Activated naive CD4-positive, alpha-beta T cell (primary cell): ENCODE measurements at places on chromosomes 6 and 20.
A peak's percentile ranks its signal among the peaks of the same experiment; 100 is the strongest.

DNA sequence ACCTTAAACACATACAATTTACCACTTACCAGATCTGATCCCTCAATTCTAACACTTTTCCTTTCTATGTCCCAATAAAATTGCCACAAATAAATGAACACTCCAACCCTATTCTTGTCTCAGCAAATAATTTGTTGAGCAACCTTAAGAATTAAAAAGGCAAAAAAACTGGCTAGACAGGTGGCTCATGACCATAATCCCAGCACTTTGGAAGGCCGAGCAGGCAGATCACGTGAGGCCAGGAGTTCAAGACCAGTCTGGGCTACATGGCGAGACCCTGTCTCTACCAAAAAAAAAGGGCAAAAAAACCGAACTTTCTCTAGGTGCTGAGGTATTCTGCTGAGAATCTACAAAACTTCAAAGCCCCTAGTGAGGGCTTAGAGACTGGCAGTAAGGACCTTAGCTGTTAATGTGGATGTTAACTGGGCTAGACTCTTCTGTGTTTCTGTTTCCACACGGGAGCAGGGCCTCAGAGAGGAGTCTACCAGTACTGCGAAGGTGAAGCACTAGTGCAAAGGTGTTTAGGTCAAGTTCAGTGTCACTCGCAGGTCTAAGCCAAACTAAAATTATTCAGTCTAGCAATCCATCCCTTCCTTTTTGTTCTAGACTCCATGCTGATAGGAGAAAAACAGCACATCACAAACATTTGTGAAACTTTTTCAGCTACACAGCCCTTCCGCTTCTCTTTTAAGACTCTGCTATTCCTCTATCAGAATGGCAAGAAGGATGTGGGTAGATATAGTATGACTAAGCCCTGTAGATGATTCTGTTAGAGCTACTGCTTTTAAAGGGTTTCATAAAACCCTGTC, 2.6 kb downstream of the FASTKD5 start:
- DNase-seq: no peak

- DNase-seq: no peak
Observed at GRCh38 chr20:3973705-3974104, 41.7 kb downstream of the RNF24 start.

GRCh38 chr6:21102624-21103023, 490.9 kb upstream of the SOX4 start:
- no peak for DNase-seq

GRCh38 chr6:136604928-136605510, 54.8 kb upstream of the MAP7 start:
- no peak for DNase-seq

GRCh38 chr20:12077875-12078274, 160.2 kb downstream of the BTBD3 start:
- DNase-seq: no peak

DNA sequence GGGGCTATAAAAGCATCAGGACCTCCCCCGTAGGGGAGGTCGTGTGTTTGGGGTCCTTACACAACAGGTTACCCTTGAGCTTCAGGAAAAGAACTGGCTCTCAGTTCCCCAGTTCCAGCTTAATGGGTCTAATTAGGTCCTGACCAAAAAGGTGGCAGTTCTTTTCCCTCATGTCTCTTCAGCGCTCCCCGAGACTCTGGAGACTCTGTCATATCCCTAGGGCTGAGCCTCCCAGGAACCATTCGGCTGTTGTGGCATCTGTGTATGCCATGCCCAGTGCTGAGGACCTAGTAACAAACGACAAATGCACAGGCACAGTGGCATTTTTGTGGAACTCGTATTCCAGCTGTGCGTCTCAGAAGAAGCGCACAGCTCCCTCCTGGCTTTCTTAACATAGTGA, 14.6 kb downstream of the PRDM1 start:
- no peak for DNase-seq

- DNase-seq: peak; percentile 77
Observed at GRCh38 chr6:35302604-35303241, 5.1 kb downstream of the DEF6 start.

DNA sequence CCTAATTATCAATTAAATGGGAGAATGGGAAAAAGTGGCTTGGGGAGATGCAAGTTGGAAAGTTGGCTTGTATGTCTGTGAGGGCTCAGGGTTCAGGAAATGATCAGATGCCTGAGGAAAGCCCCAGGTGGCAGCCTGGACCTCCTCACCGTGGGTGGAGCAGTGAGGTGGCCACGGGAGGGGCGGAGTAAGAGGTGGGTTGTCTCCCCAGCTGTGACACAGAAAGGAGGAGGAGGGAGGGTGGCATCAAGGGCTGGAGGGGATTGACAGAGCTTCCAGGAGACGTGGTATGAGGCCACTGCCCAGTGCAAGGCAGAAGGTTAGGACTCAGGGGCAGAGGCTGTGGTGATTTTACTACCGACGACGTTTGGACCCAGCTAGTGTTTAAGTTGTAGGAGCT, 672.2 kb downstream of the PRKN start:
- DNase-seq: no peak

DNA sequence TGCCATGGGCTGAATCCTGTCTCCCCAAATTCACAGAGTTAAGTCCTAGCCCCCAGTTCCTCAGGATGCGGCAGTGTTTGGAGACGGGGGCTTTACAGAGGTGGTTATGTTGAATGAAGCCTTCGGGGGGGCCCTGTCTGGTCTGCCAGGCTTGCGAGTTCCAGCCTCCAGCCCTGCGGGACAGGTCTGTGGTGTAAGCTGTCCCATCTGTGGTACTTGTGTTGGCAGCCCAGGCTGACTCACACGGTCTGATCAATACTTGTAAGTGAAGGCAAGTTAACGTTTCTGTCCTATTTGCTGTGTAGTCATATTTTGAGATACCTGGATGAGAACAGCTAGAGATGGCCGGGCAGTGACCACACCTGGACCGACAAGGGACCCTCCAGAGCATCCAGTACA, 51.8 kb upstream of the GPR31 start:
- no peak for DNase-seq

- DNase-seq: no peak
Observed at GRCh38 chr20:63322146-63322932, 29.4 kb downstream of the COL20A1 start.

- no peak for DNase-seq
Observed at GRCh38 chr6:89992818-89993217, 98.5 kb downstream of the GJA10 start.

GRCh38 chr6:35391240-35391968, 49.0 kb downstream of the PPARD start:
- DNase-seq: no peak

GRCh38 chr6:37357860-37358259, 4.1 kb downstream of the RNF8 start:
- no peak for DNase-seq

DNA sequence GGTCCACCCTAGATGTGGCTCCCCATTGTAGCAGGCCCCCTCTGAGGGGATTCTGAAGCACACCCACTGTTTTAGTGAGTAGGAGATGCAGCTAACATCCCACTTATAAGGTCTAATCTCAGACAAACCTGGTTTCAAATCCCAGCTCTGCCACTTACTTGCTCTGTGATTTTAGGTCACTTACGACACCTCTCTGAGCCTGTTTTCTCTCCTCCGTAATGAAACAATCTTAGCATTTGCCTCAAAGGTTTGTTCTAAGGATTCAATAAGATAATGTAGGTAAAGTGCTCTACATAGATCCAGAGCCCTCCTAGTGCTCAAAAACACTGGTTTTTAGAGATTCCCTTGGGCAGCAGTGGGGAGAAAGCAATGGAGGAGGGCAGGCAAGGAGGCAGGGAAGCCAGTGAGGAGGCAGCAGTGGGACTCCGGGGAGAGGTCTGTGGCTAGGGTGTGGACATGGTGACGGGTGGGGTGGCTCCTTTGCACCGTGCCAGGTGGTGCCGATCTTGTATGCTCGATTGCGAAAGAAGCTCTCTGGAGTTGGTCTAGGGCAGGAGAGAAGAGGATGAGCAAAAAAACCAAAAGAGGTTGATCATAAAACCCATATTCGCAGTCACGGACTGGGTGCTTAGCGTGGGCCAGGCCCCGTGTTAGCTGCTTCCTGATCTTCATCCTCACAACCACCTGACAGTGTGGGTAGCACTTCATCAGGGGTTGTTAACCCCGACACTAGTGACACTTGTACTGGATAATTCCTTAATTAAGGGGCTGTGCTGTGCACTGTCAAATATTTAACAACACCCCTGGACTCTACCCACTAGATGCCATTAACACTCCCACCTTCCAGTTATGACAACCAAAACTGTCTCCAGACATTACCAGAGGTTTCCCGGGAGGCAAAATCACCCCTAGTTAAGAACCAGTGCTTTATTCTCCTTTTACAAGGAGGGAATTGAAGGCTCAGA, 16.8 kb upstream of the PTGIS start:
- no peak for DNase-seq

DNA sequence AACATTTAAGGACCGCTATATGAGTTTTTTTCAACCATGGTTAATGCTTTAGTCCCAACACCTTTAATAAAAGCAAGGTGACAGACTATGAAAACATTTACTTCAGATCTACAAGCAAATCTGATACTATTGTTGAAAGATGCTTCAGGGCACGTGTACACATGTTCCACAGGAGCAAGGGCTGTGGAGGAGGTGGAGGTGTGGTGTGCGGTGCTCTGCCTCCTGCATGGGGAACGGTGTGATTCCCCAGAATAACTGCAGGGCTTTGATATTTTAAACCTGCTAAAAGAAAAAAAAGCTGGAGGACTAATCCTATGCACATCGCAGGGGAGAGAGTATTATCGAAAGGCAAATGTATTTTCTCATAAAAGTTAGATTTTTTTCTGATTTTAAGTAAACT, 188.1 kb upstream of the CEP162 start:
- no peak for DNase-seq

DNA sequence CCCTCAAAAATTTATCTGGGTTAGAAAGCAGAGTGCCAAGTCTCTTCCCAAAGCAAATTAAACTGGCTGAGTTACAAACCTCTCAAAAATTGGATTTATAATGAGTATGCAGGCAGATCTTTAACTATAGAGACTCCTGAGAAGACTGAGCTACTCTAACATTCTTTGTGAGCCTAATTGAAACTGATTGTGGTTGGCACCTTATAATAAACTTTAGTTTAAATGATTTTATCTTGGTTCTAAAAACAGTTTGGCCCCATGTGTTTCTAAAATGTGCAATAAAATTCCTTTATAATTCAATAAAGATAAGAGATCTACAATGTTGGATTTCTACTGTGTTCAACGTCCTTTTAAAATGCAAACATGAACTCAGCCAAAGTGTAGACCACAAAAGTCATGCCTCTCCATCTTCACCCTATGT, 480.2 kb upstream of the RNF217 start:
- no peak for DNase-seq

GRCh38 chr6:42028234-42029061, 21.9 kb upstream of the TAF8 start:
- DNase-seq: no peak

DNA sequence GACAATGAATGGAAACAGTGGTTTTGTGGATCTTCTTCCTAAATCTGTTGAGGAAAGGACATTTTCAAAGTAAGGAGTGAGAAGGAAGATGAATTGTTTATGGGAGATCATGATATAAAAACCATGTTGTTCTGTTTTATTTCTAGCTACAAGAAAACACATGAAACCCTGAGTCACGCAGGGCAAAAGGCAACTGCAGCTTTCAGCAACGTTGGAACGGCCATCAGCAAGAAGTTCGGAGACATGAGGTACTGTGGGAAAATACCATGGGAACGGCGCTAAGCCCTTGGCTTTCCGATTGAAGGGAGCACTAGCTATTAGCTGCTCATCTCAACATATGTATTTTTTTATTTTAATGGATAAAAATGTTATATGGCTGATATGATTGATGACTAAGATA, 53.6 kb downstream of the HDDC2 start:
- DNase-seq: no peak

DNA sequence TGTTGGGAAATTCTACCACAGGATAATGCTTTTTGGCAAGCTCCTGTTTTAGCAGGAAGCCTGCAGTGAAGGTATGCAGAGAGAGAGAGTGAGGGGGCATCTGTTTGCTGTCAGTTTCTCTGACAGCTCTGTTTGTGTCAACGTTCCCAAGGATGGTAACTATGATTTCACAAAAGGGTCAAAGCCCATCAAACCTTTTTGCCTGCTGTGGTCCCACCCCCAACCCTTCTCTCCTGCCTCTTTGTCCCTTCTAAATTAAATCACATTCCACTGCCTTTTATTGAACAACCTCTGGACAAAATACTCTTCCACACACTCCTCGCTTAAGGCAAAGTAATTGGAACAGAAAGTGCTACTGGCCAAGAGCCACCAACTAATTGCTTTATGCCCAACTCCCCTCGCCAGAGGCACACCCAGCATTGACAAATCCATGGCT, 128.3 kb downstream of the TSHZ2 start:
- no peak for DNase-seq

DNA sequence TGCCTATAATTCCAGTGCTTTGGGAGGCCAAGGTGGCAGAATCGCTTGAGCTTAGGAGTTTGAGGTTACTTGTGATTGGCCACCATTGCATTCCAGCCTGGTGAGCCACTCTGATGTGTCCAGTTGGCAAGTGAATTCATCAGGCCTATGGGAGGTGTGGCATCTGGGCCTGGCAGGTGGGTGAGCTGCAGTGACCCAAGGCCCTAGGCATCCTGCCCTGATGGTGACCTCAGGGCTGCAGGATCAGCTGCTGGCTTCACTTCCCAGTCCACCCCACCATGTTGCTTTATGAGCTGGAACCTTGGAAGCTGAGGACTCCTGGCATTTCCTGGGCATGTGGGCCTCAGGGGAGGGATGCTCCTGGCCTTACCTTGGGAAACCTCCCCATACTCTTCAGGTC, 20.5 kb downstream of the RSPH9 start:
- DNase-seq: no peak

DNA sequence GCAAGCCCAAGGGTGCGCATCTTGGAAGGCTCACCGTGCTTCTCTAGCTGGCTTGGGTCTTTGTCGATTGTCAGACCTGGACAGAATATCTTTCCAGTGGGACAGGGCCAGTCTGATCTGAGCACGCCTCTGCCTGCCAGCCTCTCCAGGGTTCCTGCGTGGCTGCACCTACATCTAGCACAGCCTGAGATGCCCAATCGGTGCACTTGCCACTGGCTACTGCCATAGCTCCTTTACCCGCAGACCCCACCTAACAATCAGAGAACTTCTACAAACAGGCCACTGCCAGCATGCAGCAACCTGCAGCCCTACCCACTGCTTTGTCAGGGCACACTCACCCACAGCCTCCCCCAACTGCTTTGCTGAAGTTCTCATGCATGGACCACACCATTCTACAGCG, 56.7 kb upstream of the PHACTR3 start:
- no peak for DNase-seq
